Fibroblast of lung (primary cell): ENCODE measurements at places on chromosomes 7 and 10. TPM values are rescaled to one million over a fixed set of nuclear protein-coding genes. Genes with fewer than 3 reads are reported as not detected.

GRCh38 chr7:107277331-107277730 is 108.5 kb downstream of the HBP1 start:
- DNase-seq: peak; percentile 7

DNA sequence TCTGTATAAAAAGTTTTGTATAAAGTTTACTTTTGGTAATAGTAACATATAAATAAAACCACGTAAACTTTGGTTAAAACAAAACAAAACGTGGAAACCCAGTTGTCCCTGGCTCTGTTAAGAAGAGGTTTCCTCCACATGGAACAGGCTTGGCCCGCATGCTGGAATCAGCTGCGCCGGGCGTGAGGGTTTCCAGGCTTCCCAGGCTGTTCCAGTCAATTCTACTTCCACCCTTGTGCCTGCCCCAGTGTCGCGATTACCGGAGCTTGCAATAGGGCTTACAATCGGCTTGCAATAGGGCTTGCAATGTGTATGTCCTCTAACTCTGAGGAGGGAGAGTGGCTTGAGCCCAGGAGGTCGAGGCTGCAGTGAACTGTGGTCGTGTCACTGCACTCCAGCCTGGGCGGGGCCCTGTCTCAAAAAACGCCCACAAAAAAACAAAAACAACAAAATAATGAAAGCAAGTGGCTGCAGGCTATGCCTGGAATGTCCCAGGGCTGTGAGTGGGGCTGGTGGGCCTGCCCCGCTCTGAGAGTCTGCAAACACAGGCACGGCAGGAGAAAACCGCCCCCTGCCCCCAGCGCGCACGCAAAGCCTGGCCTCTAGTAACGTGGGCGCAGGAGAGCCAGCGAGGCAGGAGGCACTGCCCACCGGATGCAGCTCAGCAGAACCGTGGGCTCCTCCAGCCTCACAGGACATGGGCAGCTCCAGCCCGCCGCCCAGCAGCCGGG is 16.3 kb downstream of the CYP2W1 start:
- DNase-seq: peak; percentile 6

DNA sequence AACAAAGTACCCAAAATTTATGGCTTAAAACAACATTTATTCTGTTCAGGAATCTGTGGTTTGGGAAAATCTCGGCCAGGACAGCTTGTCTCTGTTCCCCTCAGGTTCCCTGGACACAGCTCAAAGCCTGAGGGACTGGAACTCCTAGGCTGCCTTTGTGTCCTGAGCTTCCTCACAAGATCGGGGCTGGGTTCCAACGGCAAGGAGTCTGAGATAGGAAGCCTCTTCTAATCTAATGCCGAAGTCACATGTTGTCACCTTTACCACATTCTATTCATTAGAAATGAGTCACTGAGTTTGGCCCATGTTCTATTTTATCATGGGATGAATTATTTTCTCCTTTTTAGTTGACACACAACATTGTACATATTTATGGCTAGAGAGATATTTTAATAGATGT is 80.5 kb downstream of the ANKRD26 start:
- peak; percentile 18 for DNase-seq

Gene RHOBTB1
- total RNA-seq: 19.8 TPM in 2 replicates

DNA sequence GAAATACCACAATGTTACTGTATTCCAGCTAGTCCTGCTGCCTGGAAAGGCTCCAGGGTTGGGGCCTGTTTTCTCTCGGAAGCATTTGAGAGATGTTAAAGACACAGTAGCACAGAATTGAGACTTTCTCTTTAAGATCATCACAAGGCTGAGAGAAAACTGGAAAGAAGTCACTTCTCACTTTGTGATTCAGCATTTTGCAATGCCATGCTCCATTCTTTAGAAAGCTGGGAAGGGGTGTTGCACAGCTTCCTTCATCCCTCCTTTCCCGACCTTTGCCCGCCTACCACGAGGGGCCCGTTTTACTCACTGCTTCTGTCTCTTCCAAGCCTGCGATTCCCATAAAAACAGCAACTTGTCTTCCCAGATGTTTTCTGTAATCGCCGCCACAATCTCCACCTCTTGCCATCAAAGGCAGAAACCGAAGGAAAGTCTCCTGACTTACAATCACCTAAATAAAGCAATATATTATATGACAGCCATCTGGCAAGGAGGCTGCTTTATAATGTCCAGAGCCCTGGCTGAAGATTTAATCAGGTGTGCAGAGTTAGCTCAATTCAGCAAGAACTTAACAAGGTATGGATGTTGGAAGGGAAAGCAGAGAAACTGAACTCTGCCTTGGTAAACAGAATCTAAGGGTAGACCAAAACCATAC is 18.9 kb downstream of the NOD1 start:
- DNase-seq: peak; percentile 96

DNA sequence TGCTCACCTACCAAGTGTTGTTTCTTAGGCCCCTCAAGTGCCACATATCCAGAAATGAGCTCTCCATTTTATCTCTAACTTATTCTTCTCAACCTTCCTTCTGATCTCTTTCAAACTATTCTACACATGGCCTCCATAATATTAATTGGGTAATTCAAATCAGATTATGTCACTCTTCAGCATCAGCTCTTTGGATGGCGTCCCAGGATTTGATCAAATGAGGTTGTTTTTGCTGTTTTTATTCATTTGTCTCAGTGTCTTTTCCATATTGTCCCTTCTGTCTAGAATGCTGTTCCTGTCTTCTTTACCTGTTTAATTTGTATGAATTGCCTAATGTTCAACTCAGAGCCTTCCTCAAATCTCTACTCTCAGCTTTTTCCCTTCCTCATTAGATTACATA is 234.6 kb upstream of the CXCL12 start:
- DNase-seq: no peak
